Neural crest cell (in vitro differentiated cells): ENCODE measurements at places on chromosomes 4 and X. TPM values are rescaled to one million over a fixed set of nuclear protein-coding genes. Genes with fewer than 3 reads are reported as not detected.

DNA sequence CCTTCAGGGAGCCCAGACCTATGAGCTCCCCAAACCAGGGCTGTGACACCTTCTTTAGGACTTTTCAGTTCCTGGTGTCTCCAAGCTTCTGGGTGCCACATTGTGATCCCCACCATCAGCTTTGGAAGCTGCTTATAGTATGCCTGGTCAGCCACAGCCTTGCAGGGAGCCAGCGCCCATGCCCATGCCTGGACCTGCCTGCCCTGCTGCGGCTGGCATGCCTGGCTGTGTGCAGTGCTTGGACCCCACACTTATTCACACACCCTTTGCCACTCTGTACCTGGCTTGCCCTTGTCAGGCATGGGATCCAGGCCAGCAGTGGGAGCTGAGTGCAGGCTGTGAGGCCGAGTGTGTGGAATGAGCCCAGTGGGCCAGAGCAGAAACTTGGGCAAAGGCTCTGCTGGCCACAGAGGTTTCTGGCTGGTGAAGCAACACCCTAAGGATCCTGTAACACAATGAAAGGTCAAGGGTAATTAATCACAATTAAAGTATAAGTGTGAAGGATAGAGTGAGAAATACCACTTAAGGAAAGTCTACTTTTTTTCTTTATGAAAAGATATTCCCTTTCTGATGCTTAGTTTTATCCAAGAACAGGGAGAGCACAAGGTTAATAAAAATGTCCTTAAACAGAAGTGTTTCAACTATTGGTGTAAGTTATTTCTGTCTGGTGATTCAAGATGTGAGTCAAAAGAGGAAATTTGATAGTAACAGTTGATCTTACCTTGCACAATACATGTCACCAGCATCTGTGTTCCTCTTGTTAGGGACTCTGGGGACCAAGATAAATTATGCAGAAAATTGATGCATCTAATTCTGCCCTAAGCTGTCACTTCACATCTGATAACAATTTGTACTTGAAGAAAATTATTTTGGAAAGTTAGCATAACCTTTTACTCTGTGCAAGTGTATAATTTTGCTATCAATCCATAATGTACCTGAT lies 161.8 kb downstream of the FAM47A start:
- H3K27ac ChIP-seq = no peak overlapping the region
- H3K4me3 ChIP-seq = no peak overlapping the region

- H3K4me3 ChIP-seq = no peak overlapping the region
- DNase-seq = no peak
- H3K36me3 ChIP-seq = peaks cover 10% of the 10 kb centered on the region
- no peaks in the 10 kb centered on the region for H3K4me1 ChIP-seq
- H3K27me3 ChIP-seq = no peaks in the 10 kb centered on the region
- H3K27ac ChIP-seq = no peak overlapping the region
Measured at GRCh38 chr4:94947681-94948108, 189.9 kb downstream of the BMPR1B start.

DNA sequence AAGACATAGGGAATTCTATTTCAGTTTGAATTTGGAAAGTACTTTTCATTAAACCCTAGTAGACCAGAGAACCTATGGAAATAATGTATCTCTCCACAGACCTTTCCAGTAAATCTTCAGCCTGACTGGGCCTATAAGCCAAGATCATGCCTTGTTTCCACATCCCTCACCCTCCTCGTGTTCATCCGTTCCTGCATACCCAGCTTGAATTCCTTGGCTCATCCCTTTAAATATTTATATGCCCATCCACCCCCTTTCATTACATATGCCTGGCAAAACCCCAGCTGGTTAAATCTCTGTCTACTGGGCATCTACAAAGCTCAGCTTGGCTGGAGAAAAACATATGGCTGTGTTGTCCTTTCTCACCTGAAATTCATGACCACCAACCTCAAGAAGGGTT lies 32.4 kb downstream of the SLC2A9 start:
- H3K27me3 ChIP-seq = no peaks in the 10 kb centered on the region
- DNase-seq = no peak
- H3K4me3 ChIP-seq = no peak overlapping the region

- no peak for DNase-seq
- H3K4me1 ChIP-seq = peaks cover 51% of the 10 kb centered on the region
Measured at GRCh38 chr4:109278594-109279031, 23.8 kb downstream of the COL25A1 start.

DNA sequence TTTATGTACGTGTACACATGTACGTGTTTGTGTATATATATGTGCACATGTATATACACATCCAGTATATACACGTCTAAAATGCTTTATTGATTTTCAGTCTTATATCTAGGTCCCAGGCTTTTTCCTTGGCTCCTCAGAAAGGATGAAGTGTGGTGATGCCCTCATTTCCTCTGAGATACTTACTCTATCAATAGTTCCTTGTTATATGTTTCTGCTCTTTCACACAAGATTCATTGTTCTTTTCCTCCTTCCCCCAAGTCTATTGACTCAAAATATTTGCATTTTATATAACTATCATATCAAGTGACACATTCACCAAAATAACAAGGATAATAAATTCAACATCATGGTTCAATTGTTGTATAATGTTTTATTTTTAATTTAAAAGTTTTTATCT lies 359.2 kb downstream of the EPHA5 start:
- no peak overlapping the region for H3K27ac ChIP-seq
- DNase-seq = no peak
- H3K4me3 ChIP-seq = peak overlapping the region; percentile 20
- no peaks in the 10 kb centered on the region for H3K36me3 ChIP-seq
- no peaks in the 10 kb centered on the region for H3K27me3 ChIP-seq

DNA sequence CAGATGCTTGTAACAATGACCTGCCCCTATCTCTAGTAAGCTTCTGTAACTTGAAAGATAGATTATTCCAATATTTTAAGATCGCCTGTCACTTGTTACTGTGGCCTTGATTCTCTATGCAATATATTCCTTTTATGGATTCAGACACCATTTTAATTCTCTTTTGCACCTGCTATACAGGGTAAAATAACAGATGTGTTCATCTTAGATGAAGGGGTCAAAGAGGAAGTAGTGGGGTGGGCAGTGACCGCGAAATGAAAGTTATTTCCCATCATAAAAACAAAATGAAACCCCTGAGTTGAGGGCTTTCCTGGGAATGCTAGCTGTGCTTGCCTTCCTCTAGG lies 175.9 kb downstream of the TSPAN5 start:
- peaks cover 13% of the 10 kb centered on the region for H3K36me3 ChIP-seq
- H3K27ac ChIP-seq = no peak overlapping the region
- H3K4me3 ChIP-seq = no peak overlapping the region

GRCh38 chr4:53552711-53553110 lies 38.6 kb downstream of the LNX1 start:
- H3K27ac ChIP-seq = no peak overlapping the region
- peaks cover 7% of the 10 kb centered on the region for H3K4me1 ChIP-seq
- no peak overlapping the region for H3K4me3 ChIP-seq
- DNase-seq = no peak

GPR173 gene
- 11.8 and 13.0 TPM in 2 replicates for total RNA-seq
